ENCODE measurements at places on chromosomes 6 and 20.
A peak's percentile ranks its signal among the peaks of the same experiment; 100 is the strongest.

- no peak for DNase-seq
These were observed 93.7 kb downstream of the ZFAND3 start for GRCh38 chr6:37913210-37913609.

- DNase-seq: no peak
These were observed 1.8 kb downstream of the ASCC3 start for GRCh38 chr6:100879317-100879716.

DNA sequence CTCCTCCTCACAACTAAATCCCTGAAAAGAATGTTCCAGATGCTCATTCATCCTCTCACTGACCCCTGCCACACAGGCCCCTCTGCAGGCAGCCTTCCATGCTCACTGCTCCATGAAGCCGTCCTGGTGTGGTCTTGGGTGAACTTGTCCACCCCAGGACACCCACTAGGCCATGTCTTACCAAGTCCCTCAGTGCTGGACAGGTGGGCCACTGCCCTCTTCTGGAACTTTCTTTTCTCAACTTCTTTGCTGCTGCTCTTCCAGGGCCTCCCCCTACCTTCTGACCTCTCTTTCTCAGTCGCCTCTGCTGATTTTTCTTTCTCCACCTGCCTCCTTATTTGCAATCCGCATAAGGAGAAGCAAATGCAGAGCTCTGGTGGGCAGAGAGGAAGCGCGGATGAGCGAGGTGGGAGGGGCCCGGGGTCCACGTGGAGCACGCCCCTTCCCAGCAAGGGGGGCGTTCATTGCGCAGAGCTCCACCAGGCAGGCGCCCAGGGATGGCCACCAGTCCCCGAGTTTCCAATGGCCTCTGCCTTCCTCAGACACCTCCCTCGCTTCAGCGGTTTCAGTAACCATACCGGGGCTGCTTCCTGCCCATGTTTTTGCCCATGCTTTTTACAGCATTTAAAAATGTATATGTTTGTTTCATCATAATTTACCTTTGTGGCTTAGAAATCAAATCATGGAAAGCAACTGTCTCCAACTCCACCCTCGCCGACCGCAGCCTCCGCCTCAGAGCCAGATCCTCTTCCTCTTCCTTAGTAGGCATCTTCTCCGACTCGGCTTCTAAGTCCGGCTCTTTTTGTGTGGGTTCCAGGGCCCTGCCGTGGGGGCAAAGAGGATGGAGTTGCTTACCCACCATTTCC lies 129.6 kb downstream of the ZDHHC14 start:
- DNase-seq: peak; percentile 54

DNA sequence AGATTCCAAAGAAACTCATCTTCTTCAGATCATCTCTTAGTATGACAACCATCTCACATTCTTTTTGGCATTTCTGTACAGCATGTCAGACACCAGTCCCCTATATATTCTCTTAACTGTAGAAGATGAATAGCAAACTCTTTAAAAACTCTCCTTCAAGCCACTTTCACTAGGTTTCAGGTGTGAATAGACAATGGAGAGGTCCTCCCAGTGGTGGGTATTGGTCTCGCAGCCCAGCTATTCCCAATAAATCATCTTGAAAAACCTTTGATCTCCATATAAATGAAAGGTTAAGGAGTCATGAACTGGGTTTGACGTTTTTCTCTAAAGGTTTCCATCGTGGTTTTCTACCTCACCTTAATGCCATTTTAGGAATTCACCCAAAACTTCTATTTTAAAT lies 180.0 kb downstream of the GJA1 start:
- DNase-seq: no peak

DNA sequence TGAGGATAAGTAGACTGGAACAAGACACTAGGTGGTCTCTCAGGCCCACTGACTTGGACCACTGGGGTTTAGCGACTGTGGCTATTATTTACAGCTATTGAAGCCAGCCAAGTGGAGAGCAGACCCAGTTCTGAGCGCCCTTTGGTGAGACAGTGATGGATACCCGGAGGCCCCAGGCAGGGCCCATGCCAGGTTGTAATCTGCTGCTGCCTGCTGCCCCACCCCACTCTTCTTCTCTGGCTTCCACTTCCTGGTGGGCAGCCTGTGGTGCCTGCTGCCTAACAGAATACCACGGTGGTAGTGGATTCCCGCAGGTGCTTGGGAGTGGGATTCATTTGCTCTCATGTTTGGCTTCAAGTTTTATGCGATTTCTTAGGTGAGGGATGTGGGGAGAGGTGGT lies 570 bp downstream of the RAB44 start:
- DNase-seq: no peak

DNA sequence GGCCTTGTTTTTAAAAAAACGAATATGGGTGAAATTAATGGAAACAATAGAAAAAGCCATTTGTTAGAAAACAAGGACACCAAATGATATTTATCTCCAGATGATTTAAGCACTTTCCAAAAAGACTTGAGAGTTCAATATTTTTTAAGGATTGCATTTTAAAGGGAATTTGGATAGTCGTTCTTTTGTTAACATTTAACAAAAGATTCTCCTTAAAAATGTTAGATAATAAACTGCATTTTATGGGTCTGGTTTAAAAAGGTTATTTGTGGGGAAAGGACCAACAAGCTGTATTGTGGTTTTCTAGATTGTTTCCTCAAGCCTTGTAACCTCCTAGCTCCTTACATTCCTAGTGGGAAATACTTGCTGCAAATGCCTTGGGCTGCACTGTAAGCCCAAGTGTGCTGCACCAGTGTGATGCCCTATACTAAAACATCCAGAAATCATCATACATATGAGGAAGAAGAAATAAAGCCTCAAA lies 1.5 kb upstream of the PHIP start:
- DNase-seq: no peak

DNA sequence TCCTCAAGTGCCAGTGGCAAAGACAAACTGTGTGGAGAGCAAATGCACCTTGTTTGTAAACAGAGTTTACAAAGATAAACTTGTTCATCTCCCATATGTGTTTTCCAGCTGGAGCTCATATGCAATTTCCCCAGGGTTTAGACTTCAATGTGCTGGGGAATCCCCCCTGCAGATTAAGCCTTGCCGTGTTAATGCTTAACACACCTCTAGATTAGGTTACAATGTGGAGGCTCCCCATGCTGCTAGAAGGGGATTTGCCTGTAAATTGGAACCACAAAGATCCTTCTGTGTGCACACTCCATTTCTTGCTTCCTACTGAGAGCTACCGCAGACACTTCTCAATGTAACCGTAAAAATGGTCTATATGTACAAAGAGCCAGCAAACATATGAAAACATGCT lies 263.1 kb downstream of the TBX18 start:
- DNase-seq: no peak

DNA sequence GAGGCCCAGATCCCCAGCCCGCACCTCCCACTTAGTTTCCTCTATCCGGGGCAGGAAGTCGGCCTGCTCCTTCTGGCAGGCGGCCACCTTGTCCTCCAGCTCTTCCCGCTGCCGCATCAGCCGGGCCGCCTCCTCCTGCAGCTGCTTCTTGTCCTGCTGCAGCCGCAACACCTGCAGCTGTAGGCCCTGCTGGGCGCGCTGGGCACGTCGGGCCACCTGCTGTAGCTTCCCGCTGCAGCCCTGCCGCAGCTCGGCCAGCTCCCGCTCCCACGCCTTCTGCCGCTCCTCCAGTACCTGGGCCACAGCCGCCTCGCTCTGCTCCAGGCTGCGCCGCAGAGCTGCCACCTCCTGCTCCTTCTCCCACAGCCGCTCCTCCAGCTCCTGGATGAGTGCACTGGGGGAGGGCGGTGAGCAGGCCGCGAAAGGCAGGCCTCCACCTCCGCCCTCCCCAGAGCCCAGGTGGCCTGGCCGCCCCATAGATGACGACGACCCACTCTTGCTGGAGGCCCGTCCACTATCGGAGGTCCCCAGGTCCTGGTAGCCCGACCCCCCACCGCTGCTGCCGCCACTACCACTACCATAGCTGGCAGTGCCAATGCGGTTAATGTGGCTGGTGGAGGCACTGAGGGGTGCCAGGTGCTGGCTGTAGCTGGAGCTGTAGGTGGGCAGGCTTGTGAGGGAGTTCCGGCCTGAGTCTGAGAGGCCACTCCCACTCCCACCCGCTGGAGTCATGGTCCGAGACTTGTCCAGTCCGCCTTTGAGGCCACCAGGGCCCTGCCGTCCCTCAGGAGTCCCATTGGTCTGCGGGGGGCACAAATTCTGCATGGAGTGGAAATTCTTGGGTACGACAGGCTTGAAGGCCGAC lies 6.0 kb upstream of the FASTKD5 start:
- no peak for DNase-seq

- DNase-seq: no peak
These were observed 43.2 kb downstream of the KHDC1L start for GRCh38 chr6:73182021-73182607.

GRCh38 chr6:22550971-22551670 lies 18.2 kb upstream of the HDGFL1 start:
- DNase-seq: no peak

DNA sequence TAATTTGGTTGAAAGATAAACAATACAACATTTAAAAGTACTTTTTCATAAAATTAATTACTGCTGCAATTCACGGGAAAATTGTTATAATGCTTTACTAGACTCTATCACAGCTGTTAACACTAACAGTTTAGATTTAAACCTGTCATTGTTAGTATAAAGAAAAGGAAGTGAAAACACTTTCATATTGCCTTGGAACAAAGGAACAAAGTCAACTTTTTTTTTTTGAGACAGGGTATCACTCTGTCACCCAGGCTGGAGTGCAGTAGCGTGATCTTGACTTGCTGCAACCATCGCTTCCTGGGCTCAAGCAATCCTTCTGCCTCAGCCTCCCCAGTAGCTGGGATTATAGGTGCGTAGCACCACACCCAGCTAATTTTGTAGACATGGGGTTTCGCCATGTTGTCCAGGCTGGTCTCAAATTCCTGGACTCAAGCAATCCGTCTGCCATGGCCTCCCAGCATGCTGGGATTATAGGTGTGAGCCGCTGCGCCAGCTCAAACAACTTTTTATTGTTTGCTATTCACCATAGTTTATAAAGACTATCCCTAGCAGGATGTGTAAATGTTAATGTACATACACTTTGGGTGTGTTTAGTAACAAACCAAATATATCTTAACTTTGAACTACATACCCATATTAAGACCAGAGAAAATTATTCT lies 22.1 kb downstream of the SLC35A1 start:
- no peak for DNase-seq

DNA sequence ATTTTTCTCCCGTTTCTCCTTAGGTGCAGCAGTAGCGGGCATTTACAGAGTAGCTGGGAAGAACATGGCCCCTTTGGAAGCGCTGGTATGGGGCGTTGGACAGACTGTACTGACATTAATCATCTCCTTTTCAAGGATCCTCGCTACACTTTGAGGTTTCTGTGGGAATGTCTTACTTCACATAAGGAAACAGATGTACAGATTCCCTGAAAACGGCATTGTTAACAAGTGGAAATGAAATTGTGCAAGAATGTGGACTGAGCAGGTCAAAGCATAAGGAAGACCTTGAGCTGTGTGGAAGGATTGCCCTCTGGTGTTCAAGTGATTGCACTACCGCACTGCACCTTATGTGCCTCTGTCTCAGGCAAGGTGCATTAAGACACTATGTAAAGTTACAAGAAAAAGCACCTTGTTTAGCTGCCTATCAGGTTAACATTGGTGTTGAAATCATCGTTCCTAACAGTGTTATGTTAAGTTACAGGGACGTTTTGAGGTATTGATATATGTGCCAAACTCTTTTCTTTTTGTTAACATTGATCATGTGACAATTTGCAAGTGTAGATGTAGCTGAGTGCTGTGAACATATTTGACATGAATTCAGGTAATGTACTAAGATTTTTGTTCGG lies 38.0 kb downstream of the TMEM170B start:
- DNase-seq: peak; percentile 68

GRCh38 chr6:144036064-144036834 lies 28.2 kb upstream of the PLAGL1 start:
- peak; percentile 52 for DNase-seq

GRCh38 chr6:164693944-164694343 lies 615.5 kb downstream of the C6orf118 start:
- no peak for DNase-seq

DNA sequence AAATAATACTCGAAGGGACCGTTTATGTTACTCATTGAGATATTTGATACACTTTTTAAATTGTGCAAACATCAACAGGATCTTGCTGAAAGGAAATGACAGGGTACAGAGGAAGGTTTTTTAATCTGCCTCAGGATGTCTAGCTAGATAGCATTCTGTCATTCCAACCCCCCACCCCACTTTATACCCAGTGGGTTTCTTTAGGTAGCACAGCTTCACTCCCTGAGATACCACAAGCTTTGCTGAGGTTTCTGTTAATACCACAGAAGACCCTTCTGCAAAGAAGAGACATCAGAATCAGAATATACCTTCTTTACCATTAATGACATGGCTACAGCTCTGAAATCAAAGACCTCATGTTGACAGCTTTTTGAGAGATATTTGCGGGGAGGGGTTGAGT lies 1.3 kb downstream of the PHACTR2 start:
- no peak for DNase-seq

GRCh38 chr6:138052783-138053182 lies 54.4 kb downstream of the PERP start:
- no peak for DNase-seq

GRCh38 chr6:97947841-97948240 lies 664.8 kb upstream of the MMS22L start:
- no peak for DNase-seq

DNA sequence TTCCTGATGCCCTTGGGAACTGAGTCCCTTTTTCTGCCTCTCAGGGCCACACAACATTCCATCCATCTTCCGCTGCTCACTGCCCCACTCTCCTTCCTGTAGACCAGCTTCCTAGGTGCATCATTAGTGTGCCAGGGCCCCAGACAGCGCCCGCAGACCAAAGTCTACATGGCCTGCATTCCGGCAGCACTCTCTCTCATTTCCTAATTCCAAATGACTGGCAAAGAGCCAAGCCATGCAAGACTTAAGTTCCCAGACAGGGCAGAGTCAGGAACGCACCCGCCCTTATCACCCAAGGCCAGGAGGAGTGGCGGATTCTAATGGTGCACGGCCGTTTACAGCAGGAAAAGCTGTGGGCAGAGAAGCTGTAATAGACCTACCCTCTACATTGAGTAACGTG lies 159.8 kb upstream of the ARID1B start:
- DNase-seq: no peak

DNA sequence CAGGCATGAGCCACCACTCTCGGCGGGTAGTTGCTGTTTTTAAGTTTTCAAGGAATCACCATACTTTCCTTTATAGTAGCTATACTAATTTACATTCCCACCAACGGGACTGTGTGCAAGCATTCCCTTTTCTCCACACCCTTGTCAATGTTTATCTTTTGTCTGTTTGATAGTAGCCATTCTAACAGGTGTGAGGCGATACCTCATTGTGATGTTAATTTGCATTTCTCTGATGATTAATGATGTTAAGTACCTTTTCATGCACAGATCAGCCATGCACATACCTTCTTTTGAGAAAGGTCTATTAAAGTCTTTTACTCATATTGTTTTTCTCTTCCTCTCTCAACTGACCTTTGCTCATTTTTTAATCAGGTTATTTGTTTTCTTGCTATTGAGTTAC lies 43.0 kb upstream of the CCND3 start:
- no peak for DNase-seq

Data from activated naive CD4-positive, alpha-beta T cell treated with anti-CD3 and anti-CD28 coated beads, Interleukin-2, amount 10 ng/mL, durations not matched to agents 7 days and 5 days (primary cell).